ENCODE measurements at places on chromosomes 13 and 19.

DNA sequence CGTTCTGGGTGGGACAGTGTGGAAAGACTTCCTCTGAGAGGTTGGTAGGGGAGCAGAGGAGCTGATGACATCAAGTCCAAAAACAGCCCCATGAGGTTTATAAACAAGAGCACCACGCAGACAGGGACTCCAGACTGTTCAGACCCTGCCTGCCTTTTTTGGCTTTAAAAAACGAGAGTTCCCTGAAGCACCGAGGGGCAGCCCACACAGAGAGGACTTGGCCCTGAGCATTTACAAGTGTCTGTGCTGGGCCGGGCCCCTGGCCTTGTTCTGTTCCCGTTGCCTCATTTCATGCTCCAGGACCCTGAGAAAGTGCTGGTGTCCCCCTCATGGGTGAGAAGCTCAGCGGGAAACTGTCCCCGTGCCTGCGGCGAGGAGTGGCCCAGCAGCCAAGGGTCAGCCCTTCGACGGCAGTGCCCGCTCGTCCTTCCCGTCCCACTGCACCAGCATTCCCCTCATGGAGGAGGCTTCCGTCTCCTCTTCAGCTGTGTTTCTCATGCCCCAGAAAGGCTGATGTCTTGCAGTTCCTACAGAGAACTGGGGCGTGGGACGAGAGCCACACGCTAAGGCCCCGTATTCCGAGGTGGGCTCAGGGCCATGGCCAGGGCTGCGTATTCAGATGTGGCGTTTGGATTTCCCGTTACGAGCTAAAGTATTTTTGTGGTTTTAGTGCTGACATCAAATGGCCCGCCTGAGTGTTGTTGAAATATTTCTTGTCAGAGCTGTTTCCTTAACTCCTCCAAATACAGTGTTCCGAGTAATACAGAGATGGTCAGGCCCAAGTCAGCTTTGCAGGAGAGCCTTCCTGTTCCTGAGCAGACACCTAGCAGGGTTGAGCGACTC lies 93.5 kb downstream of the ATP11A start:
- peak; percentile 45 for DNase-seq

DNA sequence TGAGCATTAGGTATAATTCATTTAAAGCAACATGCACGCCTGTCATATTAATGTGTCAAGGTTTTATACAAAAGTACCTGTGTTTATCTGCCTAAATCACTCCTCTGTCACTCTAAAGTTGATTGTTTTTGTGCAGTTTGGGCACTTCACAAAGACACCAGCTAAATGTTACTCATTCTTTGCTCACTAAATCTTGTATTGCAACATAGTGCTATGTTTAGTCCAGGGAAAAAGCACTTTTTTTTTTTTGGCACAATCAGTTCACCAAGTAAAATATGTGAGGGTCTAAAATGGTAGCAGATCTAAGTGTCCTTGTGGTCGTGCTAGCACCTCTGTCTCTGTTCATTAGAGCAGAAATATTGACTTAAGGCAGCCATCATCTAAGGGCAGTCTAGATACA lies 2526.7 kb upstream of the PCDH20 start:
- DNase-seq, result no peak

GRCh38 chr13:39955560-39955959 lies 300.1 kb downstream of the COG6 start:
- DNase-seq, result no peak

GRCh38 chr19:10797541-10798256 lies 38.3 kb downstream of the TMED1 start:
- no peak for DNase-seq

DNA sequence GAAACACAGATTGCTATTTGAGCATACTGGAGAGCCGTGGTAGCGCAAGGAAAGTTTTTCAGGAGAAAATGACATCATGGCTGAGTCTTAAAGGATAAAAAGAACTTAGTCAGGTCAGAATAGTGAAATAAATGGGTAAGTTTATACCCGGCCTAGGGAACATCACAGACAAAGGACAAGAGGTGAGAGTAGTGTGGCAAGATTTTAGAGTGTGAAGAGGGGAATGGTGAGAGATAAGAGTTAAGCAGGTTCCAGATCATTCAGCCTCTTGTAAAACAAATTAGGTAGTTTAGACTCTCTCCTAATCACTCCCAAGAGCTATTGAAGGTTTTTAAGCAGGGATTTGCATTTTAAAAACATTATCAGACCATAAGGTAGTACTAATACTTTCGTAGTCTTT lies 116.0 kb upstream of the MAB21L1 start:
- no peak for DNase-seq

- DNase-seq, result no peak
Measured at GRCh38 chr19:6767081-6767356, 216 bp downstream of the SH2D3A start.

DNA sequence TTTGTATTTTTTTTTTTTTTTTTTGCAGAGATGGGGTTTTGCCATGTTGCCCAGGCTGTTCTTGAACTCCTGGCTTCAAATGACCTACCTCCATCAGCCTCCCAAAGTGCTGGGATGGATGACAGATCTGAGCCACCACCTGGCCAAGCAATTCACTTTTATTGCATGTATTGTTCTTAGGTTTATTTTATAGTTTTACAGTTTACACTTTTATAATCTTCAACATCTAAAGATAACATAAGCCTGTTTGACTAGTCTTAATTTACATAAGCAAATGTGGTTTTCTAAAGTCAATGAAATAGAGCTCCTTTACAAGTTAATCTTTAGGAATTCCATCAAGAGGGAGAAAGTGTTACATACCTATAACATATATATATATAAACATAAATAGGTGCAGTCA lies 9.5 kb upstream of the MPV17L2 start:
- no peak for DNase-seq

DNA sequence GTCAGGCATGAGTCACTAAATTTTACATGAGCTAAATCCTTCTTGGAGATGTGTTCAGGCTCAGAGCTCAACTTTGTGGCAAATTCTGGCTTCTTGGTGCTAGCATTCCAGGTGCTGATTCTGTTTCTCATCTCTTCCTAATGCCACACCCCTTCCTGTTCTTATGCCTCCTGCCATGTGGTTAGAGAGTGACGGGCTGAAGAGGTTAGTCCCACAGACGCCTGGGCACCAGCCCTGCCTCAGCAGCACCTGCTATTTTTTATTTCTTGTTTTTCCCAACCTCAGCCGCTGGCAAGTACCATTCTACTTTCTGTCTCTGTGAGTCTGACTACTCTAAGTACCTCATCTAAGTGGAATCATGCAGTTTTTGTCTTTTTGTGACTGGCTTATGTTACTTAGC lies 329.5 kb downstream of the KCNRG start:
- no peak for DNase-seq

GRCh38 chr19:45040059-45040771 lies 1.4 kb downstream of the CLASRP start:
- DNase-seq, result no peak

DNA sequence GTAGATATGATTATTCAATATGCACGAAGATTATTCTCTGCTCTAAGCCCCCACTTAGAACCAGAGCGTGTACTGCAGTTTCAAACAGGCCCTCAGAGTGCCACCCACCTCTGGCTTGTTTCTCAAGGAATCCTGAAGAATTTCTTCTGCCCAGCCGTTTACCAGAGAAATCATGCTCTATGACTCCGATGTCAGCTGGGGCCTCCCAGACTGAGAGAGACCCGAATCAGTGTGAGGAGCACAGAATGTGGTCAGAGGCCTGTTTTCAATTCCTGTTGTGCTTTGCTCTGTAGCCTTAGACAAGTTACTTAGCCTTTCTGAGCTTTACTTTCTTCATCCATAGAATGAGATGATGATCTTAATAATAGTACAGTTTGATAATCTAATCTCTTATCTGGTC lies 5.5 kb downstream of the PNMA8C start:
- no peak for DNase-seq

GRCh38 chr13:85785205-85785604 lies 14.0 kb downstream of the SLITRK6 start:
- no peak for DNase-seq

- DNase-seq, result no peak
Measured at GRCh38 chr13:22235285-22235949, 564.5 kb downstream of the FGF9 start.

DNA sequence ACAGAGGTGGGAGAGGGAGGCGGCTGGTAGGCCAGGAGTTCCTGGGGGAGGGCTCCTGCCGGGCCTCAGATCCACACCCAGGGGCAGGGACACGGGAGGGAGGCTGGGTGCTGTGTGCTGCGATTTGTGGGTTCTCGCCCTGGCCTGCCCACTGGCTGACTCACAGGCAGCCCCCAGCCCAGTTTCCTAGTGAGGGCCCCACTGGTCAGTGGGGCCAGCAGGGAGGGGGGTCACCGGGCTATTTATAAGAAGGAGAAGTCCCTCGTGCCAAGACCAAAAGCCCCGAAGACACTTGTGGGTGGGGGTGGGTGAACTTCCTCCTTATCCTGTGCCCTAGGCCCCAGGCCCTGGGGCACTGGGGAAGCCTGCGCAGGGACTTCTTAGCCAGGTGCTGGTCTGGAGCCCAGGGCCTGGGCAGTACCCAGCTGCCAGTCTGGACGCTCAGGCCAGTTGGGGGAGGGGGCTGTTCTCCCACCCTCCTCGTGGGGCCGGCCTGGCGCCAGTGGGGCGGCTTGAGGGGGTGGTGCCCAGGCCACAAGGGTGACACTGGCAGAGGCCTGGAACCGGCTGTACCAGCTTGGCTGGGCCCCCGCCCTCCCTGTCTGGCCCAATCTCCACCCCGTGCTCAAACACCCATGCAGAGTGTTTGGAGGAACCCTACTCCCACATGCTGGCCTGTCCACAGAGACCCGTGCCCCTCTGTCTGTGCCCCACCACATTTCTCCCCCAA lies 5.0 kb upstream of the JUNB start:
- no peak for DNase-seq

GRCh38 chr13:113630804-113631203 lies 27.2 kb downstream of the ATP4B start:
- DNase-seq, result no peak

- DNase-seq, result no peak
Measured at GRCh38 chr19:31910224-31910623, 435.2 kb upstream of the ZNF507 start.

DNA sequence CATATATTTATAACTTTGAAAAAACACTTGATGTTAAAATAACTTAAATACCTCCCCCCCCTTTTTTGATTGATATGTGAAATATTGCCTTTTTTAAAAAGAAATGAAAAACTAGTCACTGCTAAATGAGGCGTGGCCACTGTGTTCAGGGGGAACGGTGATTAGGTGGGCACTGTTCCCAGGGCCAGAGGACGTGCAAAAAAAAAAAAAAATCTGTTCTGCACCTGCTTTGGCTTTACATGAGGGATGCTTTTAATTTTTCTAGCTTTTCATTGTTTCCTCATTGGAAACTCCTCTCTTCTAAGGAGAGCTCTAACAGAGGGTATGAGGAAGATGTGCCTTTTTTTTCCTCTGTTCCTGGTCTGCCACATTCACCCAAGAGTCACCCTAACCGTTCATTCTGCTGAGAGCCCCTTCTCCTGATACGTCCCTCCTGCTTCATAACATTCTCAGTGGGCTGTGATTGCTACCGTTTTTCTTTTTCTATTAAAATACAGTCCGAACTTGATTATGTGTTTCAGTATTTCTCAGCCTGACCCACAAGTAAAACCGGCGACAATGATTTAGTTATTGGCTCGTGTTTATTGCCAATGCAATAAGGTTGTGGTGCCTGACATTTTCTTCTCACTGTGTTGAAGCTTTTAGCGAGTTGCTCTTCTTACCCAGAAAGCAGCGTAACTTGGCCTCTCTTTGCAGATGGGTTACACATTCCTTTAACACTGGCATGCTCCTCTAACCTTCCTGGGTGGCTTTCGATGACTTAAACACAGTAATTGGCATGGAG lies 64.8 kb upstream of the ZNF536 start:
- DNase-seq, result no peak

DNA sequence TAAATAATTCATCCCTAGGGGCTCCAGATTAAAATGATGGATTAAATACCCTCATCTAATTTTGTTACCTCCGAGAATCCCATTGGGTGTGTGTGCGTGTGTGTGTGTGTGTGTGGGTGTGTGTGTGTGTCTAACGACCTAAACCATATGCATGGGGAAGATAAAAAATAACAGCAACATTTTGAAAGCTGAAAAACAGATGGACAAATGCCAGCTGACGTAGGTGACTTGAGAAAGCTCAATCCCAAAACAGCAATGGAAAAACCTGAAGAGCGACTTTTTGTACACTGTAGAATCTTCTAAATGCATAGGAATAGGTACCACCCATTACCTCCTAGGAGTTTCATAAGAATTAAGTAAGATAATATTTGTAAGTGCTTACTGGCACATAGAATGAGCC lies 8.7 kb upstream of the RPL21 start:
- DNase-seq, result no peak

DNA sequence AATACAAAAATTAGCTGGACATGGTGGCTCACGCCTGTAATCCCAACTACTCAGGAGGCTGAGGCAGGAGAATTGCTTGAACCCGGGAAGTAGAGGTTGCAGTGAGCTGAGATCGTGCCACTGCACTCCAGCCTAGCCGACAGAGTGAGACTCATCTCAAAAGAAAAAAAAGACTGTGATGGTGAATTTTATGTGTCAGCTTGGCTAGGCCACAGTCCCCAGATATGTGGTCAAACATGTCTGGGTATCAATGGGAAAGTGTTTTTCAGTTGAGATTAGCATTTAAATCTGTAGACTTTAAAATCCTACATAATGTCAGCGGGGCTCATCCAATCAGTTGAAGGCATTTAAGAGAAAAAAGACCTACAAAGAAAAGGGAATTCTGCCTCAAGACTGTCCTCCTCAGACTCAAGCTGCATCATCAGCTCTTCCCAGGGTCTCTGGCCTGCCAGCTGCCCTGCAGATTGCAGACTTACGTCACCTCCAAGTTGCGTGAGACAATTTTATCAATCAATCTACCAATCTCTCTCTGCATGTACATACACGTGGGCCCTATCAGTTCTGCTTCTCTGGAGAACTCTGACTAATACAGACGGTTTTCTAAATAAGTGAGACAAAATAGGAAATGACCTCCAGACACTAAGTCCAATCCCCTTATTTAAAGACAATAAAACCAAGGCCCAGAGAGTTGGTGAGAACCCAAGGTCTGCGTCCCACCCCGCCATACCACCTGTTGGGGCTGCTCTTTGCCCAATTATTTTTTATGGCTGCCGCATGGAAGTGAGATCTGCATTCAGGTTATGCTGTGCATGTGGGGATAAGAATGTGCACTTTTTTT lies 99.2 kb downstream of the ABCC4 start:
- no peak for DNase-seq

DNA sequence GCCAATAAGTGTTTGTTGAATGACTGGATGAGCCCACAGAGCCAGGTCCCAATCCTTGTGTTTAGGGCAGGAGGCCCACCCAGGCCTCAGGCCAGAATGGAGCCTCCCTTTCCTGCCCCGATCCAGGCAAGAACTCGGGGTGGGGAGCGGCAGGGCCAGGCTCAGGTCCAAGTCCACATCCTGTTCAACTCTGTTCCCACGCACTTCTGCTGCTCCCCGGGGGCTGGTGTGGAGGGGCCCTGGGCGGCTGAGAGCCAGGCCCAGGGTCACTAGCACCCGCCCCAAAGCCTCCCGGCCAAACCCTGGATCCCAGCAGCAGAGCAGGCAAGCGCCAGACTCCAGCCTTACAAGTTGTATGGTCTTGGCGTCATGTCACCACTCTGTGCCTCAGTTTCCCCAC lies 8.0 kb downstream of the ANGPTL8 start:
- DNase-seq, result no peak
